Posterior cingulate gyrus (tissue), 11 donors: ENCODE measurements at places on chromosomes 1 and 21.
A peak's percentile ranks its signal among the peaks of the same experiment; 100 is the strongest.

- DNase-seq, result no peak
Observed at GRCh38 chr1:5373281-5373680, 618.9 kb downstream of the NPHP4 start.

- DNase-seq, result peak; percentile 16
Observed at GRCh38 chr1:31183927-31184554, 55.6 kb downstream of the NKAIN1 start.

DNA sequence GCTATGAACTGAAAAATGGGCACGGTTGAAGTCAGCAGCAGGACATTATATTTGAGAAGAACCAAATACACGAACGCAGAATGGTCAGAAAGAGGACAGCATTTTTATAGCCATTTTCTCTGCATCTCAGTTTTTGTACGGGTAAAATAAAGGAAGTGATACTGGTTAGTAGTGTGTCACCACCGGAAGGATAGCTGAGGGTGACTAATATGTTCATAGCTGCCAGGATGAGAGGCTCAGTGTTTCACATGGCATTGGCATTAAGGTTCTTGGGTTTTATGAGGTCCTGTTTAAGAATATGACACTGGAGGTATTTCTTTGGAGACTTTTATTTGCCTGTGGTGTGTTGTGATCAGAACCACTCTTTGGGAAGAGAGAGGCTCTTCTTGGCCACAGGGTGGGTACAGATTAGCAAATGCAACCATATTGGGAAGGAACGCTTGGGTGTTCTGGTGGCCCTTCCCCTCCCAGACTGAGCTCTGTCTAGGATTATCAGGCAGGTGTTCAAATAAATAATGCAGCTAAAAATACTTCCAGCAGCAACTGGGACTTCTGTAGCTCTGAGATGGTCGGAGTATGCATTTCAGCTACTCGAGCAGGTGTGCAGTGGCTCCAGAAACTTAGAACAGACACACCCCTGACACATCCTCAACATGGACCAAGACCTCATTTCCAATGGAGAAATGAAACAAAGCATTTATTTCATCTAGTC, 158.2 kb downstream of the PBX1 start:
- no peak for DNase-seq

- DNase-seq, result no peak
Observed at GRCh38 chr1:203628201-203629015, 1.8 kb downstream of the ATP2B4 start.

GRCh38 chr1:55402671-55403464, 187.7 kb upstream of the USP24 start:
- DNase-seq, result no peak

DNA sequence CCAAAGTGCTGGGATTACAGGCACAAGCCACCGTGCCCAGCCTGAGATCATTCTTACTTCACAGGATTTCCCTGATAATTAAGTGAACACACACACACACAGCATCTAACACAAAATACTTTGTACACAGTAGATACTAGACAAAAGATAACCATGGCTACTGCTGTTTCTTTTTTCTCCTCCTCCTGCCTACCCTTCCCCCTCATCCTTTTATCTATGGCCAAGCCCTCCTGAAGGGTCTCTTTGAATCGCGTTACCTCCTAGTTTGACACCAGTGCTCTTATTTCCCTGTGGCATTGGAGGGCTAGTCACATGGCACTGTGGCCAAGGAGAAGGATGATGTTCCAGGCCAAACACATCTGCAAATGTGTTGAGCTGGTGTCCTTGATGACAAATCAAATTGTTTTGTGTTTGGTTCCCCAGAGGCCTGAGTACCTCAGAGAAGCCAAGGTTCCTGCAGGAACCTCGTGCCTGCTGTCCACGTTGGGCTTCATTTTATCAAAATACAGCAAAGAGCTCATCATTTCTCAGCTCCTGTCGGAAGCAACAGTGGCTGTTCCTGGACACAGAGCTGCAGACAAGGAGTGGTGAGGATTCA, 20.6 kb downstream of the NDUFS5 start:
- no peak for DNase-seq

DNA sequence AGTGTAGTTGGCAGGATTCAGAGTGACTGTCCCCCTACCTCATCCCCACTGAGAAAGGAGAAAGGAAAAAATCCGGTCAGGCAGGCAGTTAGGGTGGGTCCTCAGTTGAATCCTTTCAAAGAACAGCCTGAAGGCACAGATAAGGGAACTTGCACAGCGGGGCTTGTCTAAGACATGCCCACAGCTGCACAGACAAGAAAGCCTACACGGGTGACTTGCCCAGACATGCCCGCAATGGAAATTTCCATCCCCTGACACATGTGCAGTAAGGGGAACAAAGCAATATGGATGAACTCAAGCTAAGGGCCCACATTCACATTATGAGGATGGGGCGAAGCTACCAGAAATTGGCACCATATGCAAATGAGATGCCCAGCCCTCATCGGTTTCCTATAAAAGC, 82.5 kb downstream of the DESI2 start:
- no peak for DNase-seq

- no peak for DNase-seq
Observed at GRCh38 chr1:18877282-18877681, 17.8 kb upstream of the TAS1R2 start.

DNA sequence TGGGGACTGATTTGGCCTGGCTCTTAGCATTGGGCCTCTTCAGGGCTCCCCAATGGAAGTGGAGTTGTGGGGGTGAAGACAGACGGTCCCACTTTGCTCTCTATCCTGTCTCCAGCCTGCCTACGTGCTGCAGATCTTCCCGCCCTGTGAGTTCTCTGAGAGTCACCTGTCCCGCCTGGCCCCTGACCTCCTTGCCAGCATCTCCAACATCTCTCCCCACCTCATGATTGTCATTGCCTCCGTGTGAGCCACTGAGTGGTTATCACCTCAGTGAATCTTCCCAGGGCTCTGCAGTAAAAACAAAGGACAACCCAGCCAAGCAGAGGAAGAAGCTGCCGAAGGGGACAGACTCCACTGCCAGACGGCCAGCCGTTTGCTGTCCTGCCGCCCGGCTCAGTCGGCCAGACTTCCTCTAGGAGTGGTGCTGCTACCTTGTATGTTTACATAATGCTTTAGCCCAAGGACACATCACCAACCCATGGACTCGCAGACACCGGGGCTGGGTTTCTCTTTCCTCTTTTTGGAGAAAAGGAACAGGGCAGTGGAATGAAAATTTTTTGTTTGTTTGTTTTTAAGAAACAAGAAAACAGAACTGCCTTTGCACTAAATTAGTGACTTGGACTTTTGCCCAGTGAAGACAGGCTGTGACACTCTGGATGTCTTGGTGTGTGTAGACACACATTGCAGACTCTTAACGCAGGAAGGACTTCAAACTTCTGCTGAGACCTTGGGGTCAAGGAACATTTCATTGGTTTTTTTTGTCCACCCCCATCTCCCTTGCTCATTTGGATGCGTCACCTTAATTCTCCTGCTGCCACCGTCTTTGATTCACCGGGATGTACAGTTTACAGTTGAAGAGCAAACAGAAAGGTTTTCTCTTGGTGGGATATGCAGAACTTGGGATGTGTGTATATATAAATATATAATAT, 36.5 kb downstream of the ZBTB17 start:
- DNase-seq, result no peak

GRCh38 chr1:66271216-66271903, 262.6 kb upstream of the SGIP1 start:
- DNase-seq, result no peak
